ENCODE measurements at places on chromosomes 4 and X.

GRCh38 chr4:68287704-68288392 lies 42.4 kb upstream of the TMPRSS11B start:
- DNase-seq, result no peak

DNA sequence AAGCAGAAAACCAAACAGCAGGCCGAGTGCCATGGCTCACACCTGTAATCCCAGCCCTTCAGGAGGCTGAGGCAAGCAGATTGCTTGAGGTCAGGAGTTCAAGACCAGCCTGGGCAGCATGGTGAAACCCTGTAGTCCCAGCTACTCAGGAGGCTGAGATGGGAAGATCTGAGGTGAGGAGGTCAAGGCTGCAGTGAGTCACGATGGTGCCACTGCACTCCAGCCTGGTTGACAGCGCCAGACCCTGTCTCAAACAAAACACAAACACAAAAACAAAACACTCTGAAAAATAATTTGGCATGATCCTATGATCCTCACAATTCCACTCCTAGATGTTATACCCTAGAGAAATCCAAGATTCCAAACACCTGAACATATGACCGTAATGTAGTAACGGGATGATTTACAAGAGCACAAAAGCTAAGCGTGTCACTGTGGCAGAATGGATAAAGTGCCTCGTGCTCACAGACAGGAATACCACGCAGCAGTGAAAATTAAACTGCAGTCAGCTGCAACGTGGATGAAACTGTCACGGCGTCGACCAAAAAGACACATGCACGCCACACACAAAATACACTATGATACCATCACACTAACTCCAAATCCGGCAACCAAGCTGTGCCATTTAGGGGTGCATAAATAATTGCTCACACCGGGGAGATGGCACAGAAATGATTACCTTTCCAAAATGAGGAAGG lies 1.7 kb downstream of the NELFA start:
- peak; percentile 30 for DNase-seq

DNA sequence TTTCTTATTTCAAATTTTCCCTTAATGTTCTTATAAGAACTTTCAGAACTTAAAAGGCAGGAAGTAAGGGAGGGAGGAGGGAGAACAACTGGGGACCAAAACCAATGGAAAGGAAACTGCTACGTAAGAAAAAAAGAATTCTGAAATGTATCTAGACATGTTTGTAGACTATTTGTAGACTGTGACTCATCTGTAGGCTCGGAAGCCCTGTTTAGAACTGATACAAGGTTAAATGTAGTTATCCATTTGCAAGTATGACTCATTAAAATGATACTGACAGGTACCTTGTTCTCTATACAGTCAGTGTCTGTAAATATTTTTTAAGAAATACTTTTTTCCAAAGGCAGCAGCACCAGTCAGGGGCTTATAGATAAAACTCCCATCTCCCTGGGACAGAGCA lies 202.0 kb downstream of the DHX15 start:
- DNase-seq, result peak; percentile 28

- peak; percentile 69 for DNase-seq
Measured at GRCh38 chrX:9746148-9746888, 19.3 kb downstream of the GPR143 start.

DNA sequence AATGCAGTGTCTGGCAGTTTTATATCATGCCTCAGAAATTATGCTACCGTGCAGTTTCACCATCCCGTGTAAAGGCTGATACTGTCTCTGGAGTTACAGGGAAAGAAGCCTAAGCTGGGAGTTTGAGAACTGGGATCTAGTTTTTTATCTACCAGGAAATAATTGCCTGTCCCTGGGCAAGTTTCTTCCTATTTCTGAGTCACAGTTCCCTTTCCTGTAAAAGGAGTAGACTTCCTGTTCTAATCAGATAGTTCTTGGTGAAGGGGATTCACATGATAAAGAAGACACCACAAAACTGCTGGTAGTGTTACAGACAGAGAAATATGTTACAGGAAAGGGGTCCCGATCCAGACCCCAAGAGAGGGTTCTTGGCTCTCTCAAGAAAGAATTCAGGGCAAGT lies 17.1 kb downstream of the HERC3 start:
- DNase-seq, result peak; percentile 38

GRCh38 chrX:69493193-69493592 lies 10.9 kb upstream of the NALF2 start:
- DNase-seq, result no peak

DNA sequence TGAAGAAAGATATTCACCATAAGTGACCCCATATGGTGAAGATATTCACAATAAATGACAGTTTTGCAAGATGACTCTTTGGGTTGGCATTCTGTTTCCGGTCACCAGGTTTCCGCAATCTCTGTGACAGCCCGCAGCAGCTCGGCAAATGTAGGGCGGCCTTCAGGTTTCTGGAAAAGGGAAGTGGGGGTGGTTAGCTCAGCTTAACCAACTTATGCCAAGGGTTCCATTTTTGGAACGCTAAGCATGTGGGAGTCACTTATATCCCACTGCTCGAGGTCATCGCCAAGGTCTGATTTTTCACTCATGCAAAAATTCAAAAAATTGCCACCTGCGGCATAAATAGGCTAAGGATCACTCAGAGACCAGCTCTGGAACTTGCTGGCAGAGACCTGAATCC lies 51.0 kb downstream of the NIPAL1 start:
- DNase-seq, result no peak

DNA sequence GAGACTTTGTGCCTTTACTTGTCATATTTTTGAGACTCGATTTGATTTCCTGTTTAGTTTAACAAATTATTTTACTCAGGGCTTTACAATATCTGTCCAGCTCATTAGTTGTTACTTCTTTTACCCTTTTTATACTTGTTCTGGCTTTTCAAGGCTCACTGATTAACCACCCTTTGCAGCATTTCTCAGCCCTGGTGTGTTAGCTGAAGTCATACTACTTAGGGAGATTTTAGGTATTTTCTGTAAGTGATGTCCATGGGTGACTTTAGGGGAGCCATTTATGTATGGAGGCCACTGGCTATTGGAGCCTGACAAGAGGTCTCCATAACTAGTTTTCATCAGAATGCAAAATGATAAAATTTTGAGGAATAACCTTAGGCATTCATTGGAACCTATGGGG lies 147.2 kb downstream of the RPA4 start:
- DNase-seq, result no peak

GRCh38 chr4:175385797-175386196 lies 426.3 kb downstream of the GPM6A start:
- DNase-seq, result no peak

- no peak for DNase-seq
Measured at GRCh38 chrX:9532349-9532748, 67.5 kb downstream of the TBL1X start.

DNA sequence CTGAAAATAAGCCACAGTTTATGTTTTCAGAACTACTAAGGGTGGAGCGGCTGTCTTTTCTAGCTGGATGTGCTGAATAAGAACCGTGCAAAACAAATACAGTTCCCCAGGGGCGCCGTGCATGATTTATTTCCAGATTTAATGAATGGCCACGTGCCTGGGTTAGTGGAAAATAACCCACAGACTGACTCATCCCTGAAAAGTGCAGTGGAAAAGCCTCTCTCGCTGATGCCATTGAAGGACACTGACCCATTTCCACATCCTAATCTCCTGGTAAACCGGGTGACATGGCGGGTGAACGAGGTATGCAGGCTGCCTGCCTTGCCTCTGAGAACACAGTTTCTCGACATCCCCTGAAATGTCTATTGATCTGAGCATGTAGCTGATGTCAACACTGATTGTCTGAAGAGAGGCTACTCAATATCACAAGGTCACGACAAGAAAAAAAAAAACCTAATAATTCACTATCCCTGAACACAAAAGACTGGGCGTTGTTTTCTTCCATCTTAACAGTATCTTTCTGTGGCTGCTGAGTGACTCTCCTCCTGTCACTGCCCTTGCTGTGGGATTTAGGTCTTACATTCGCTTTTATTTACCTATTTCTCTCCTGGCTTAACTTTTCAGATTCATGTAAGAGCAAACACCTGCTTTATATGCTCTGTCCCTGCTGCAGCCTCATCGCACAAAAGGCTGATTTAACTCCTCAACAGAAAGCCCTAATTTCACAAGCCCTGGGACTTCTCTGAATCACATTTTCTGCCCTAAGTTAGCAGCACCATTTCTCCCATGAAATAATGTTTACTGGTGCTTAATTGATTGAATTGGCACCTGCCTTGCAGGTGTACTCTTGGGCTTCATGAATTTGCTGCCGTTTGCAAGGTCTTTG lies 76.9 kb upstream of the SCOC start:
- DNase-seq, result peak; percentile 82

- DNase-seq, result no peak
Measured at GRCh38 chrX:114626323-114626722, 42.4 kb downstream of the HTR2C start.

- DNase-seq, result no peak
Measured at GRCh38 chr4:43014256-43014655, 121.7 kb downstream of the GRXCR1 start.

GRCh38 chr4:113539408-113539807 lies 222.1 kb downstream of the CAMK2D start:
- peak; percentile 86 for DNase-seq

- DNase-seq, result no peak
Measured at GRCh38 chr4:150009533-150009932, 68.7 kb upstream of the DCLK2 start.

DNA sequence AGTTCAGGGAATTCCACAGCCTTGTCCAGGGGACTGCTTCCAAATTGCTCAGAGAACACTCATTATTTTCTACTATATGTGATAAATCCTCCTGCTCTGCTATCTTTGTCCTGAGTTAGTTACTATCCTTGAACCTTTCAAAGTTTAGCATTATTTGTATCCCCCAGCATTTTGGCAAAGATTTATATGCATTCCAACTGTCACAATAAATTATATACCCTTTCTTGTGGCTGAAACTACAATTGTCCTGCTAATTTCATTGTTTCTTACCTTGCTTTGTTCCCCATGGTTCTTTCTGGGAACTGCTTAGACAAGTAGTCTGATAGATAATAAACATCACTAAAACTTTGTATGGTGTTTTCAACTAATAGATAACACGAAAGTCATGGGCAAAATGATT lies 40.5 kb downstream of the TECRL start:
- DNase-seq, result no peak

DNA sequence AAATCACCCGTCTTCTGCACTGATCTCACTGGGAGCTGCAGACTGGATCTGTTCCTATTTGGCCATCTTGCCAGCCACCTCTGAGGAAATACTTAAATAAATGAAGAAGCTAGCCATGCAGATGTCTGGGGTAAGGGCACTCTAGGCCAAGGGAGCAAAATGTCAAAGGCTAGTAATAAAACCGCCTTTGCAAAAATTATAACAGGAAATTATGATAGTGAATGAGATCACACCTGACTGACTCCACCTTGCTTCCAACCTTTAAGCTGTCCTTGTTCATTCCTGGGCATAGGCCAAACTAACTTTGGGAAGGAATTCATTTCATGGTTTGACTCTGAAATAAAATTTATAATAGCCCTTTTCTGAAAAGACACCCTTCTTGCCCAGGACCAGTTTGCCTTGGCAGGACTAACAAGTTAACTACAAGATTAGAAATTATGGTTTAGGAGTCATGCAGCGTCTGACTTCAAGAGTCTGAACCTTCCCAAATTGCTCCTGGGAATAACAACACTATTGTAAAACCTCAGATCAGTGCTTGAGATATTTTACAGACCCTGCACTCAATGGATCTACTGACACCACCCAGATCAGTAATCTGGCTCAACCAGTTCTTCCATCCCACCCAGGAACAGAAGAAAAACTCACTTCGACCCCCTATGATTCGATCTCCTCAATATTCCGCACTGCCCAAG lies 246.9 kb upstream of the HDX start:
- no peak for DNase-seq

- DNase-seq, result peak; percentile 33
Measured at GRCh38 chr4:153152501-153153338, 51.5 kb upstream of the TRIM2 start.

- DNase-seq, result no peak
Measured at GRCh38 chr4:145773581-145774234, 93.8 kb downstream of the C4orf51 start.

GRCh38 chr4:7358100-7358735 lies 76.5 kb downstream of the PSAPL1 start:
- peak; percentile 96 for DNase-seq

- DNase-seq, result no peak
Measured at GRCh38 chr4:171169396-171169795, 643.8 kb upstream of the GALNTL6 start.

GRCh38 chrX:154731881-154732280 lies 19.0 kb downstream of the GAB3 start:
- DNase-seq, result no peak

DNA sequence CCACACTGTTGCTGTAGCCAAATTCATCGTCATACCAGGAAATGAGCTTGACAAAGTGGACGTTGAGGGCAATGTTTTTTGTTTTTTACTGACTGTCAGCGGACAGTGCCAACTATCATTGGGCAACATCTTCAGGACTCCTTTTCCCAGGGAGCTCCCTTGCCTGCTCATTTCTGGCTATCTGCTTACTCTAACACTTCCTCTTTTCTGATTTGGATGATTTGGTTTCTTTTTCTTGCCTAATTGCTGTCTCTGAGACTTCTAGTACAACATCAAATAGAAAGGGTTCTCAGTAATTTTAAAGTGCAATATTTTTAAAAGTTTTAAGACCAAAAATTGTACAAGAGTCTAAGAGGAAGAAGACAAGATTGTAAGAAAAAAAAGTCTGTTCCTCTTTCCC lies 92.0 kb upstream of the KLHL4 start:
- DNase-seq, result no peak

GRCh38 chr4:100062921-100063320 lies 112.8 kb upstream of the H2AZ1 start:
- DNase-seq, result peak; percentile 46

DNA sequence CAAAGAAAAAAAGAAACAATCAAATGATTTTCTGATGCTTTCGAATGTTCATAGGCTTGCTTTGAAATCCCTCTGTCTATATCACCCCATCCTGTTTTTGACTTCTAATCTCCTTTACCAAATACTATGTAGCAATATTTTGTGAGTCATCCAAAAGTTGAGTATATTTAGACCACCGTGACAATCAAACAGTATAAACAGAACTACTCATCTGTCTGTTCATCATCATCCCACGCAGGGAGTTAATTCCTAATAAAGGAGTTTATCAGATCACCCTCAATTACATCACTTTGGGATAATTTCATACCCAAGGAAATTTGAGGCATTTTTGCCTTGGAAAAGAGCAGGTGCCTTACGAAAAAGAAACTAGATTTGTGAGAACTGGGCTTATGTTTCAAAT lies 212.9 kb downstream of the CBR4 start:
- peak; percentile 91 for DNase-seq

GRCh38 chr4:176939445-176939844 lies 146.7 kb upstream of the VEGFC start:
- peak; percentile 76 for DNase-seq

DNA sequence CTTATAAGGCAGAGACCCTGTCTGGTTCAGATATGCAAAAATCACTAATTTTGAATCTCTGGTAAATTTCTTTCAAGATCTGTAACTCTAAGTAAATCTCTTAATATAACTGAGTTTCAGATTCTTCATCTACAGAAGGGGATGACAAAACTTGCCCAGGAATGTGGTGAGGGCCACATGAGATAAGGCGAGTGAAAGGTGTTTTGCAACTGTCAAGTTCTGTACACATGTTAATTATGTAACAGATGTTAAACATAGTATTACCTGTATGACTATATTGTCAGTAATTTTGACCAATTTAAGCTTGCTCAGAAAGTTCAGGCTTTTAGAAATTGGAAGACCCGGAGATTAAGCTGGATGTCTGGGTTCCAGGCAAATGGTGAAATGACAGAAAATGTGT lies 549 bp upstream of the GLRB start:
- peak; percentile 3 for DNase-seq

- DNase-seq, result no peak
Measured at GRCh38 chr4:16694173-16694883, 204.1 kb downstream of the LDB2 start.

GRCh38 chr4:76856243-76857073 lies 41.5 kb downstream of the SOWAHB start:
- DNase-seq, result no peak
